Activated naive CD4-positive, alpha-beta T cell treated with anti-CD3 and anti-CD28 coated beads for 36 hours (primary cell): ENCODE measurements at places on chromosomes 2 and 18.

- no peak for DNase-seq
Observed at GRCh38 chr2:66577321-66578053, 142.6 kb downstream of the MEIS1 start.

GRCh38 chr2:215460682-215461382, 25.0 kb upstream of the FN1 start:
- no peak for DNase-seq

- no peak for DNase-seq
Observed at GRCh38 chr2:108924580-108925251, 64.3 kb downstream of the EDAR start.

- no peak for DNase-seq
Observed at GRCh38 chr2:163407296-163407695, 328.5 kb downstream of the FIGN start.

- no peak for DNase-seq
Observed at GRCh38 chr2:198523710-198524109, 719.3 kb downstream of the PLCL1 start.

DNA sequence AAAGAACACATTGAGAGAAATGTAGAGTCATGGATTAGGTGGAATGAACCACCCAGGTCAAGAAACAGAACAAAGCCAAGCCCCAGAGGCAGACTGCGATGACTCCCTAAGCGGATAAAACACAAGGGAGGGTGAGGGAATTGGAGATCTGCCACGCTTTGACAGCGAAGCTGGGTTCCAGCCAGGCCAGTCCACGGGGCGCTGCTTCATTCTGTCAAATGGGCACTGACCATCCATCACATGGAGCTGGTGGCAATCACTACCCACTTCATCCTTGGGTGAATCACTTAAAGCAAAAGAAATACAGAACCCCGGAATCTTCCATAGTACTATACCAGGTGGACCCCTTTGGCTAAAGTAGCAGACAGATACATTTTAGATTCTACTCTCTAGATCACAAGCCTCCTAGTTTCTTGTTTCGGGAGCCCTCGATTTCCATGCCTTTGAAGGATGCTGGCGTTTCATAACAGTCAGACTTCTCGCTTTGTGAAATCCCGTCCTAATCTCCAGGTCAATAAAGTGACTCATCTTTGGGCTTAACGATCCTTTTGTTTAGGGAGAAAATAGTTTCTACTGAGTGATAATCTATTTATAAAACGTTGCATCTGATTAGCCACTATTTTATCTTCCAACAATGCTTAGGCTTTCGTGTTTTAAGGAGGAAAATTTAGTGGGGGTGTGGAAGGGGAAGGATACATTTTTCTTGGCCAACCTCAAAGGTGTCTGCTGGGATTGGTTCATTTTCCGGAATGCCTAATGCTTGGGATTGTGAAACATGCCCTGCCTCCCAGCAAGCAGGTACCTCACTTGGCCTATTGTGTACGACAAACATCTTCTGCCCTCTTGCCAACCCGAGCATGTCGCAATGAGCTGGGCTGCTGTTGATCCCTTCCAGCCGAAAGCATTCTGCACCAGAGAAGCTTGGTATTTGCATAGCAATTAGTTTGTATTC, 44.1 kb upstream of the HDAC4 start:
- DNase-seq: no peak

GRCh38 chr18:24176727-24177416, 38.0 kb downstream of the CABYR start:
- DNase-seq: peak; percentile 66

GRCh38 chr2:221767106-221768012, 195.3 kb upstream of the EPHA4 start:
- no peak for DNase-seq

DNA sequence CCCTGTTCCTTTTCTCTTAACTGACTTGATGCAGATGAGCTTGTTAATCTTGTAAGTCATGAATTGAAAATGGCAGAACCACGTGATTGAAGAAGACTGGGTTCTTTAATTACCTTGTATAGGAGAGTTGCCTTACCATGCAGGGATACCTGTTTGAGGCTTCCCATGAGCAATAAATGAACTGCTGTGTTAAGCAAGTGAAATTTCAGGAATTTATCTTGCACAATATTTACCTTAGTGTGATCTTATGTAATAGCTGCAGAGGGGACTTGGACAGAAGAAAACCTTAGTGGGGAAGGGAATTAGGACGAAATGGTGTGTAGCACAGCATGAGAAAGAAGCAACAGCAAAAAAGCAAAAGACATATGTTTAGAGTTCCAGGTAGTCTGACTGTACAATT, 384.0 kb upstream of the TMEFF2 start:
- no peak for DNase-seq

- DNase-seq: no peak
Observed at GRCh38 chr2:178188466-178188865, 5.8 kb upstream of the OSBPL6 start.

DNA sequence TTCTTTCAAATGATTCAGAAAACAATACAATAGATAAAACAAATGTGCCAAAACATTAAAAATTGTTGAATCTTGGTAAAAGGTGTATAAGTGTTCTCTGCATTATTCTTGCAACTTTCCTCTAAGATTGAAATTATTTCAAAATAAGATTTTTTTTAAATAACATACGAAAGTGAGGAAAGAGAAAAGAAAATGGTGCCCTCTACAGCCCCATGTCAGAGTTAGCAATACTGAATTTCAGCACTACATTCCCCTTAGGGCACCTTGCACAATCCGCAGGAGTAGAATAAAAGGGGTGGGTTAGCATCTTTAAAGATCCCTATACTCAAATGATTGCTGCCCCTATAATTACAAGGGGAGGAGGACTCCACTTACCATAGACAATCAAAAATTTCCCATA, 433.7 kb downstream of the BCL11A start:
- DNase-seq: no peak

- DNase-seq: peak; percentile 51
Observed at GRCh38 chr18:46624127-46624526, 32.9 kb downstream of the LOXHD1 start.

DNA sequence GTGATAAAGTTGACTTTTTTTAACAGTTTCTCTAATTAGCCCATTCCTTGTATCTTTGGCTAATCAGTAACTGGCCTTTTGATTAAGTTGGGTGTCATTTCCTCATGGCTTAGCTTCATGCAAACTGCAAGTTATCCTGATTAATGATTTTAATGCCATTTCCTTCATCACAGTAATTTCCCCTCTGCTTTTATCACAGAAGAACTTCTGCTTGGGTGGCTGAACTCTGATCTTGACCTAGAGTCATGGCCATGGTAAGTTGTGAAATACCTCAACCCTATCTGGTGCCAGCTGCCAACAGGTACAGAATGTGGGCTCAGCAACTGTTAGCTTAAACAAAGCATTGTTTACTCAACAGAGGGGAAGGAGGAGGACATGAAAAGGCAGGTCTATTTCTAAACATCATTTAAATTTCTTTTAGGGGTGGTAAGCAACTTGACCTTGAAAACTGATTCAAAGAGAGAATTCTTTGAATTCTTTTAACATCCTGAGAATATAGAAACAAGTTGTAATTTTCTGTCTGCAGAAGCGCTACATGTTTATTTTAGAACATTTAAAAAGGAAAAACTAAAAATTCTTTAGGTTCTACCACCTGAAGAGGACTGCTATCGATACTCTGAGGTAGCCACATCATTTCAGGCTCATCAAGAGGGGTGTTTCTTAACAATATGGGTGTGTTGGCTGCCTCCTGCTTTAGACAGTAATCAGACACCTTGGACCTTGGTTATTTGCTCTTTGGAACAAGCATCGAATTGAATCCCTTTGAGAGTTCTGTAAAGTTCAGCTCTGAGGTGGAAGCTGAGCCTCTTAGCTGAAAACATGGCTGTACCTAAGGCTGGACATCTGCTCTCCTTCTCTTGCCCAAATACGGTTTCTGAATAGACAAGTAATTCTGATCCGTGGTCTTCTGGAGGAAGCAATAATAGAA, 39.7 kb downstream of the ANXA4 start:
- no peak for DNase-seq

DNA sequence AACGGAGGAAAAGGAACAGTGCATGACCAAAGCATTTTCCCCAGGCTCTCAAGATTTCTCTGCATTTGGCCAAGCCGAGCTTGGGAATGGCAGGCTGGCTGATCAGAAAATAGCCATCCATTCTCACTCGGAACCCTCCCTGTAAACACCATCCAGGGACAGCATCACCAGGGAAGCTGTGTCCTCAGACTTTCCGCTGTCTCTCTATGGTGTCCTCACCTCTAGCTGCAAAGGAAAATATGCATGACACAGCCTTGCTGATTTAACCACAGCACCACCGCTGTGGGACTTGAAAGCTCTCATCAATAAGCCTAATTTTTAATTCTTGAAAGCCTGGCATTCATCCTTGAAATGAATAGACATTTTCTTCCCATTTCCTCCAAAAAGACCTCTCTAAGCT, 311.7 kb downstream of the EIPR1 start:
- no peak for DNase-seq

DNA sequence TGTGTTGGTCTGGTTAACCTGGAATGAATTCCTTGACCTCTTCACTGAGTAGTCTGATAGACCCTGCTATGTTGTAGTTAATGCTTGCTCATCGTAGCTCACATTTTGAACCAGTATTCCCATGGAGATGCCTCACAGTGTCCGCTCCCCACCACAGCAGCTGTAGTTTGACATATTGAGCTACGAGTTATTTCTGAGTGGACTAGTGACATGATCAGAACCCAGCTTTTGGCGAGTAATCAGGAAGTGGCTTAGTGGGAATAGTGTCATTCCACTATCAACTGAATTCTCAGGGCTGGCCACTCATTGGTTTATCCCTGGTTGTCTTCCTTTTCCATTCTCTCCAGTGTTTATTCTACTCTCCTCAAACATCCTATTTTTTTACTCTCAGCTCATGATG, 102.7 kb downstream of the MYO1B start:
- no peak for DNase-seq

GRCh38 chr2:159506764-159507440, 109.4 kb downstream of the BAZ2B start:
- no peak for DNase-seq

DNA sequence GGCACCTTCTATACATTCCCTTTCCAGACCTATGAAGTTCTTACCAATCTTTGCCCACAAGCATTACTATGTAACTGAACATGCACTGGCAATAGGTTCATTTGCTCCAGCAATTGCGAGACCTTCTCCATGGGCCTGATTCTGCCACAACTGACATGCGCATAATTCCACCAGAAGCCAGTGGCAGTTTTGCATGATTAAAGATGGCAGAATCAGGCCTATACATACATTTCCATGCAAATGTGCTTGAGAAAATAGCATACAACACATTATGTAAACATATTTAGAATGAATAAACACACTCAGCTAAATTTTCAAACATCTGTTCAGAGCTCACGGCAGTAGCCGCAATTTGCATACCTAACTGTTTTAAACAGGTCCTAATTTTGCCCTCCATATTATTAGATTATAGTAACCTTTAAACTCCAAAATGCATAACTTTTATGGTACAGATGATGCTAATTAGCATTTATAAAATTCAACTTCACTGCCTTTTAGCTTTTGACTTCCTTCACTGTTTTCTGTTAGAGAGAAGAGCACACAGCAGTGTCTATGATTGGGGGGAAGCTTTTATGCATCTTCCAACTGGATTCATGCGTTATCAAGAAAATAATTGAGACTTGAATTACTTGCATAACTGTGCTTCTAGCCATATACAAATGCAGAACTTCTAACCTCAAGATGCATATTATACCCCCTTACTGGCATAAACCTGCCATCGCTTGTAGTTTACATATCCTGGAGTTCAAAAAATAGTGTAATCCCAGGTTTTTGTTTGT, 155.3 kb upstream of the CDH19 start:
- DNase-seq: no peak

DNA sequence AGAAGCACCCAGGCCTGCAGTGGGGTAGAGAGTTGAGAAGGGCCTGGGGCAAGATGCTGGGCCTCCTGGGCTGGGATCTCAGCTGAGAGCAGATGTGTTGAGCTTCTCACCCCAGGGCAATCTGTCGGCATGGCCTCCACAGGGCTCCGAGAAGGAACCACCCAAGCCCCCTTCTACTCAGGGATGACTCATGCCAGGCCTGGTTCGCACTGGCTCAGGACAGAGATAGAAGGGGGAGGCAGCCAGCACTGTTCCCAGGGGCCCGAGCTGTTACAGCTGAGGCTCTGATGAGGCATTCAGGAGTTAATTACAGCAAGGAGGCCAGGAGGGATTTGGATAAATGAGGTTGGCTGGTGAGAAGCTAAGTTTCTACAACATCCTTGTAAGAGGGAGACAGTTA, 62.5 kb downstream of the CENPO start:
- DNase-seq: no peak

- no peak for DNase-seq
Observed at GRCh38 chr2:631741-632140, 45.5 kb downstream of the TMEM18 start.

DNA sequence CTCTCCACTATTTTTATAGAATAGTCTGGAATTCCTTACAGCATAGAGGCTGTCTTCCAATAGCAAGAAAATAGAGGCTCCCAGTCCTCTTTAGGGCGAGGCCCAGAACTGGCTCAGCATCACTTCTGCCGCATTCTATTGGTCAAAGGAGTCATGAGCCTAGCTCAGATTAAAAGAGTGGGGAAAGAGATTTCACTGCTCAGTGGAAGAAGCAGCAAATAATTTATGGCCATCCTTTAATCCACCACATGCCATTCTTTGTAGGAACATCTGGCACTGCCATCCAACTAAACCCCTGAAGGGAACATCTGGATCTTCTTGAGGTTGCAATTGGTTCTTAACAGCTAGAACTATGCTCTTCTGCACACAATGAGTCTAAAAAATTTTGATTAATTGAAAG, 43.4 kb upstream of the NEUROD1 start:
- no peak for DNase-seq

DNA sequence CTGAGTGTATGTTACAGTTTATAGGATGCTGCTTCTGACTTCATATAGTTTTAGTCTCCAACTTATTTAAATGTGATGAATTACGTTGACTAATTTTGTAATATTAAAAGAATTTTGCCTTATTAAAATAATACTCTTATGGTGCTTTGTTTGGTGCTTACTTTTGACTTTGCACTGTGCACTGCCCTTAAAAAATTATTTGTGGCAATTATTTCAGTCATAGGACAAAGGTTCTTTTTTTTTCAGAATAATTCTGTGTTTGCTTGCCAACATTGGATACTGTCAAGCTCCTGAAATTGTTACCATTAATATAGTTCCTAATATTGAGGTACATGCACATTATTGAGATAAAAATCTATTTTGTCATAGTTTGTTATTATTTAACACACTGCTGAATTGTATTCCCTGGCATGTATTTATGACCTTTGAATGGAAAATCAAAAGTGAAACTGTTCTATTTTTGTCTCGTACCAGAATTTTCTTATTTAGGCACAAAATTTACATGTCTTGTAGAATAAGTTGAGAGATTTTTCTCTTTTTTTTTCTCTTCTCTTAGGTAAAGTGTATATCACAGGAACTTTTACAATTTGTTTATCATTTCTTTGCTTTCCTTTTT, 572.8 kb upstream of the KLHL29 start:
- DNase-seq: no peak

DNA sequence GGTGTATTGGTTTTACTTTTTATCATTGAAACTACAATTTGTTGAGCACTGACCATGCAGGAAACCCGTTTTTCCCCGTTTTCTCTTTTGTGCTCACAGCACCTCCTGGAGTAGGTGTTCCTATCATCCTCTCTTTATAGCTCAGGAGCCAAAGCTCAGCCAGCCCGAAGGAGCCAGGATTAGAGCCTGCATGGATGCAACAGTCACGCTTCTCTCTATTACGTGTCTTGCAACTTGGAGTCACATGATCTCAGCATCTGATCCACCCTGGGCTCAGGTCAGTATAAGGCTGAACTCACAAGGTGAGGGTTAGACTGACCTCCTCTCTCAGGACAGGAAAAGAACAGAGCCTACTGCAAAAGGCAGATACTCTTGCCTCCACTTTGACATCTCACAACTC, 150.5 kb downstream of the MBP start:
- DNase-seq: no peak
